ENCODE measurements at places on chromosomes 7 and 10.

GRCh38 chr7:82816272-82816671 is 346.4 kb downstream of the PCLO start:
- DNase-seq, result no peak

DNA sequence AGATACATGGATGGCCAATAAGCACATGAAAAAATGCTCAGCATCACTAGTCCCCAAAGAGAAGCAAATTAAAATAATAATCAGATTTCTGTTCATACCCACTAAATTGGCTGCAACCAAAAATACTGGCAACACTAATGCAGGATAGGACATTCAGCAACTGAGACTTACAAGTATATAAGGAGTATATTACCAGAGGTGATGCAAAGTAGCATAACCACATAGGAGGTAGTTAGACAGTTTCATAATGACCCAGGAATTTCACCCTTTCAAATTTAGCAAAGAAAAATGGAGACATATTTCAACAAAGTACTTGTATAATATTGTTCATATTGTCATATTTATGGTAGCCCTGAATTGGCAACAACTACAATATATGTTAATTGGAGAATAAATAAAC is 727.8 kb downstream of the GRID1 start:
- DNase-seq, result no peak

- DNase-seq, result no peak
These were observed 259.5 kb upstream of the VWC2 start for GRCh38 chr7:49513911-49514310.

DNA sequence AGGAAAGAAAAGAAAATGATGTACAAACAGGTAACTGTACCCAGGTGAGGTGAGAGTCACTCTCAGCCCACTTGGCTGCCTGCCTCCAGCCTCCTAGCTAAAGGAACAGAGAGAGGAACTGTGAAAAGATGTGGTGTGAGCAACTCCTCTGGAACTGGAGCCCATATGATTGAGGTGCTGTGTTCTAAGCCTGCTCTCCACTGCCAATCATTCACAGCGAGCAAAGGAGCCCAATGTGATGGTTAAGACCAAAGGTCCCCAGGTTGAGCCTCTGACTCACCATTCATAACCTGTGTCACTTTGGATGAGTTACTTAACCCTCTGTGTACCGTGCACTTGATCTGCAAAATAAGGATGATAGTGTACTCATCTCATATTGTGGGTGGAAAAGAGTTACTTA is 868.1 kb upstream of the AUTS2 start:
- no peak for DNase-seq

DNA sequence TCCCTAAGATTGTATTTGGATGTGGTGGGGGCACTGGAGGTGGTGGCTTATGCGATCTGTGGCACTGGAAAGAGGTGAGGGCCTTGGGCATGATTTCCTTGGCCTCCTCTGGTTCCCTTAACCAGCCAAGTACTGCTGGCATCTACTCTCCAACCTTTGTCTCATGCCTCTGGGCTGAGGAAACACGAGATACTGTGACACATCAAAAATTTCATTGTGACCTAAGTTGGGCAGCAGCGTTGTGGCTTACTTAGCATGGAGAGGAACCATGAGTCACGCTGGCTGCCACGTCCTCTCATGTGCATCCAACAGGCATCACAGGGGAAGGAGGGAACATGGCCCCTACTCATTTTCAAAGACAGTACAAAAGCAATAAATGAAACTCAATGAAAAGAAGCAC is 29.7 kb upstream of the GSDME start:
- DNase-seq, result peak; percentile 97

- no peak for DNase-seq
These were observed 15.9 kb upstream of the ASB4 start for GRCh38 chr7:95469848-95470247.

- DNase-seq, result no peak
These were observed 25.9 kb downstream of the GPRIN2 start for GRCh38 chr10:46530249-46531186.

GRCh38 chr7:25731068-25731845 is 420.7 kb upstream of the NFE2L3 start:
- DNase-seq, result no peak

DNA sequence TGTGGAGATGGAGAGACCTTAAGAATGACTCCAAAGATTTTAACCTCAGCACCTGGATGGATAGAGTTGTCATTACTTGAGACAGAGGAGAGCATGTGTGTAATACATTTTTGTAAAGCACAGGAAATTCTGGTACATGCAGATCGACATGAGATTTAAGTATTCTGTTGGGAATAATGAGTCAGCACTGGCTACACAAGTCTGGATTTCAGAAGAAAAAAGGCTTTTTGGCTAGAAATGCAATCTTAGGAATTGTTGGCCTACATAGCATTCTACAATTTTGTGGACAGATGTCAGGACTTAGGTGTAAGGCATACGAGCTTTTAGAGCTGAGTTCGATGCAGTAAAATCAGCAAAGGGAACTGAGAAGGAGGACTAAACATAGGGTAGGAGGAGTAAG is 24.1 kb upstream of the ANKRD30A start:
- no peak for DNase-seq

DNA sequence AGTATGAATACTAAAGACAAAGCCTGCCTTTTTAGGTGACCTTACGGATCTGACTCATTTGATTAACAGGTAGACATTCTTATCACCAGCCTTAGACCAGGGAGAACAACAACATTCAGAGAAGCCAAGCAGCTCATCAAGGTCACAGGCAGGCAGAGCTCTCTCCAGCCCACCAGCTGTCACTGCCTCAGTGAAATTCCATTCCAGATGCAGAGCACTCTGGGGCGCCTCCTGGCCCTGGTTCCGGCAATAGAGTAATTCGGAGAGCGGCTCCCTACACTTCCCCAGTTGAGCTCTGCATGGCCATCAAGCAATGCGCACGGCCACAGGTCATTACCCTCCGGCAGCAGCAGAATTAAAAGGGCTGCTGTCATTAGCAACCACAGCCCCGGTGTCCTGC is 164.7 kb downstream of the TCERG1L start:
- DNase-seq, result no peak

DNA sequence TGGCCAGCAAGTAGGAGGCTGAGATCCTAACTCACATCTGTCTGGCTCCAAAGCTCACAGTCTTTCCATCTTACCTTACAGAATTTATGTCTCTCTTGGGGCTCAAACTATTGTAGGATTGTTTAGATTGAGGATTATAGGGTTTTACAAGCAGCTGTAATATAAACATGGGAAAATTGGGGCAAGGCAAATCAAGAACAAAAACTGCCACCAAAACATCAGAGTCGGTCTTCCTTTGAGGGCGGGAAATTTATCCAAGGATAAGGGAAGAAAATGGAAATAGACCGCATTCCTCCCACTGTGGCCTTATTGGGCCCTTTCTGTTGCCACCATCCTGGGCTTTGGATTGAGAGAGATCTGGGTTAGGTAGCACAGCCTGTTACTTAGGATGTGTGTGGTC is 22.5 kb downstream of the RBM20 start:
- DNase-seq, result no peak

DNA sequence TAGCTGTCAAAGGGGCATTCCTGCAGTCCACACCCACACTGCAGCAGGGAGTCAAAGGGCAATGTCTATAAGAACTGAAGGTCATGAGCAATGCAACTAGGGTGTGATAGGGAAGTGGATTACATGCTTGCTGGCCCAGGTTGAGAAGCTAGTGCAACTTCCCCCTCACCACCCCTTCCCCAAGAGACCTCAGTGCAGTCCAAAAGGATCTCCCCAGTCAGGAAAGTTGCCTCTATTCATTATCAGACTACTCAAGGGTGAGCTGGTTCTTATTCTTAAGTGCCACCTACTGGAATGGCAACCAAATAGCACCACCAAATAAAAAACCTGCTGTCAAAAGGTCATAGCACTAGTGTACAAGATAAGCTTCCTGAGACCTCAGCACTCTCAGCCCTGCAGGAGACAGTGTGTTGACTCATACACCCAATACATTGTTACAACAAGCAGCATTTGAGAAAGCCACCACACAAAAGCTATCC is 28.2 kb downstream of the MTERF1 start:
- peak; percentile 81 for DNase-seq

DNA sequence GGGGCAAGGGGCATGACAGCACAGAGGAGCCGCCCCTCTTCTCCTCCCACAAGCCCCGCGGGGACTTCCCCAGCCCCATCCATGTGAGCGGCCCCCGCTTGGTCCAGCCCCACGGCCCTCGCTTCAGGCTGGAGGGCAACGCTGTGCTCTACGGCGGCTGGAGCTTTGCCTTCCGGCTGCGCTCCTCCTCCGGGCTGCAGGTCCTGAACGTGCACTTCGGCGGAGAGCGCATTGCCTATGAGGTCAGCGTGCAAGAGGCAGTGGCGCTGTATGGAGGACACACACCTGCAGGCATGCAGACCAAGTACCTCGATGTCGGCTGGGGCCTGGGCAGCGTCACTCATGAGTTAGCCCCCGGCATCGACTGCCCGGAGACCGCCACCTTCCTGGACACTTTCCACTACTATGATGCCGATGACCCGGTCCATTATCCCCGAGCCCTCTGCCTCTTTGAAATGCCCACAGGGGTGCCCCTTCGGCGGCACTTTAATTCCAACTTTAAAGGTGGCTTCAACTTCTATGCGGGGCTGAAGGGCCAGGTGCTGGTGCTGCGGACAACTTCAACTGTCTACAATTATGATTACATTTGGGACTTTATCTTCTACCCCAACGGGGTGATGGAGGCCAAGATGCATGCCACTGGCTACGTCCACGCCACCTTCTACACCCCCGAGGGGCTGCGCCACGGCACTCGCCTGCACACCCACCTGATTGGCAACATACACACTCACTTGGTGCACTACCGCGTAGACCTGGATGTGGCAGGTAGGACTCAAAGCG is 5.1 kb downstream of the AOC1 start:
- DNase-seq, result no peak

DNA sequence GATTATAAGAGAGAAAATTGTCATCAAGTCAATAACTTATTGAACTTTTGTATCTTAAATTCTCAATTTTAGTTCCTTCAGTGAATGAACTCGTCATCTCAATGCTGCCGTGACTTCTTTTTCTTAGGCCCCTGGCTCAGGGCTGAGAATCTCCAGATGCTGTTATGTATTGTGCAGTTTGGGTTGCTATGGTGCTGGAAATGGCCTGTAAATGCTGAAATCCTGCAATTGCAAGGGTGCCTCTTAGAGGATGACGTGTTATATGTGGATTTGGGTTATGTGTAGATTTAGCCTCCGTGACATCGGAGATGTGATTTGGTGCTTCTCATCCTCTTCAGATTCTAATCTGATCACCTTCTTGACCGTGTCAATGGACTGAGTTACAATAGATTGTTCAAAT is 55.7 kb upstream of the ZRANB1 start:
- no peak for DNase-seq

- DNase-seq, result no peak
These were observed 169.3 kb downstream of the ADRA2A start for GRCh38 chr10:111246136-111246535.

DNA sequence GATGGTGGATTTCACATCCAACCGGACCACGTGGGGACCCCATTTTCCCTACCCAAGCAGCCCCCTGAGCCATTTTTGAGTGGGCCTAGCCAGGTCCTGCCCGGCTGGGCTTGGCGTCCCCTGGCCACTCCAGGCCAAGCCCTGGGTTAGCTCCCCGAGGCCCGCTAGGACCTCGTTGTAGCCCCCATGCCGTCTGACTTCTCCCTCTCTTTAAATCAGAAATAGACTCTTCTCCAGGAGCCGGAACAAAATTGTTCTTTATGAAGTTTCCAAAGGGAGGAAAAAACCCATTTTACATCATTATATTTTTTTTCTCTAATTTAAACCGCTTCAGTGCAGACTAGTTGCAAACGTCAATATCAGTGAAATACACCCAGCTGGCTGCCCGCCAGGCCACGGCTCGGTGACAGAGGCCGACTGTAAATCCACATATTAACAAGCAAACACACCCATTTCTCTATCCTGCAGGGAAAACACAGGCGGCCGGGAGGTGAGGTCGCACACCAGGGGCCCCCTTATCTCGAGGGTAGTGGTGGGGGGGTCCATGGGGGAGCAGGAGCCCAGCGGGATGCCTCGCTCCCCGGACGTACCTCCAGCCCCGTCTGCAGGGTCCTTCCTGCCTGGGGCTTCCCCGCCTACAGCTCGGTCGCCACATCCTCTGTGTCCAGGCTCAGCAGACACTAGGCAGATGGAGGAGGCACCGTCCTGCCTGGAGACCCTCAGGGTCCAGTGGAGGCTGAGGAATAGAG is 72.7 kb downstream of the ELFN1 start:
- DNase-seq, result no peak

- DNase-seq, result no peak
These were observed 242.9 kb upstream of the MEOX2 start for GRCh38 chr7:15929411-15929810.

DNA sequence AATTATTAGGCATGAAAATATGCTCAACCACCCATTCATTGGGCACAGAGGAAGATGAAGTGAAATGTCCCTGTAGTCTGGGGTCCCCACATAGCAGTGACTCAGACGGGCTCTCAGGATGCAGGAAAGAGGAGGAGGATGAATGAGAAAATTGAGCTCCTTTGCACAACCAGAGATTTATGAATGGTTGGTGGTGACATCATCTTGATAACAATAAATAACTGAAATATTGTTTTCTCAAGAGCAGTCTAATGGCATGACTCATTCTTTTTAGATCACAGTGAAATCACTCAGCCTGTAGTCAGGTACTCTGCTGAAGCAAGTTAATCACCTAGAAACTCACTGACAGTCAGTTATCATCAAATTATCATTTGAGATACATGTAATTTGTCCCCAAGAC is 254.1 kb downstream of the RELN start:
- DNase-seq, result peak; percentile 84

GRCh38 chr10:132408367-132408781 is 11.4 kb downstream of the PWWP2B start:
- peak; percentile 43 for DNase-seq

GRCh38 chr10:30701451-30702173 is 72.1 kb upstream of the LYZL2 start:
- peak; percentile 31 for DNase-seq

DNA sequence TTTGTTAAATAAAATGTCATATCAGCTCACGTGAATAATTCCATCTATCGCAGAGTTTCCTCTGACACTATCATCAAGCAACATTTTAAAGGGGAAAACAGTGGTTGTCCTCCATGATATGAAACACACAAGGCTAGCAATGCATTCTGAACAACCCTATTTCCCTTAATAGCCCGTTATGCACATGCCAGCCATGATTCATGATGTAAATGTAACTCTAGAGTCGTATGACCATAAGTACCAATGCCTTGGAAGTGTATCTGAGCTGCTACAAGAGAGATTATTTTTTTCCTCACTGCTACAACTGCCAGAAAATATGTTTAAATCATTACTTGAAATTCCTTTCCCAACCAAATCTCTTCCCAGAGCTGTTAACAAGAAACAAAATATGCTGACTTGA is 159.4 kb downstream of the GRM8 start:
- no peak for DNase-seq

DNA sequence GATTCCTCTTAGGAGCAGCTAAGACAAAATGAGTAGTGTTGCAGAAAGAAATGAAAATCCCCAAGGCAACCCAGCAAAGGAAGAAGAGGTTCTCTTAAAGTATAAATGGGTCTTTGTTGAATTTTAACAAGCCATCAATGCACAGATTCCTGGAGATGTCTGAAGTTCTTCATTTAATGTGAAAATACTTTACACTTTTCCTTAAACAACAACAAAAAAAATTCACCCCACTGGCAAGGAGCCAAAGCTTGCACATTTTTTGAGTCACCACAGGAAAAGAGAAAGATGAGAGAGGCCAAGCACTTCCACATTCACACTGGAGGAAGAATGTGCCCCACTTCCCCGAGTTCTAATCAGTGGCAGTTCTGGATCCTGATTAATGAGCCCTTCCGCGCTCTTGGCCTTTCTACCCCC is 286.4 kb upstream of the MEOX2 start:
- peak; percentile 34 for DNase-seq

Measured in epithelial cell of esophagus (primary cell).